ENCODE measurements at places on chromosomes 5 and 9. TPM values are rescaled to one million over a fixed set of nuclear protein-coding genes. Genes with fewer than 3 reads are reported as not detected.
A peak's percentile ranks its signal among the peaks of the same experiment; 100 is the strongest.

GRCh38 chr5:150289551-150290390 lies at the start of gene CAMK2A:
Gene CAMK2A (minus strand): TSS chr5:150289773. CDS start chr5:150289625, 148 bp downstream.
- DNase-seq, result no peak

- no peak for DNase-seq
Measured at GRCh38 chr9:5840788-5841187, 7.9 kb upstream of the ERMP1 start.

- no peak for DNase-seq
Measured at GRCh38 chr9:125890826-125891225, 143.7 kb downstream of the PBX3 start.

- DNase-seq, result no peak
Measured at GRCh38 chr9:81393985-81394811, 295.1 kb downstream of the TLE1 start.

DNA sequence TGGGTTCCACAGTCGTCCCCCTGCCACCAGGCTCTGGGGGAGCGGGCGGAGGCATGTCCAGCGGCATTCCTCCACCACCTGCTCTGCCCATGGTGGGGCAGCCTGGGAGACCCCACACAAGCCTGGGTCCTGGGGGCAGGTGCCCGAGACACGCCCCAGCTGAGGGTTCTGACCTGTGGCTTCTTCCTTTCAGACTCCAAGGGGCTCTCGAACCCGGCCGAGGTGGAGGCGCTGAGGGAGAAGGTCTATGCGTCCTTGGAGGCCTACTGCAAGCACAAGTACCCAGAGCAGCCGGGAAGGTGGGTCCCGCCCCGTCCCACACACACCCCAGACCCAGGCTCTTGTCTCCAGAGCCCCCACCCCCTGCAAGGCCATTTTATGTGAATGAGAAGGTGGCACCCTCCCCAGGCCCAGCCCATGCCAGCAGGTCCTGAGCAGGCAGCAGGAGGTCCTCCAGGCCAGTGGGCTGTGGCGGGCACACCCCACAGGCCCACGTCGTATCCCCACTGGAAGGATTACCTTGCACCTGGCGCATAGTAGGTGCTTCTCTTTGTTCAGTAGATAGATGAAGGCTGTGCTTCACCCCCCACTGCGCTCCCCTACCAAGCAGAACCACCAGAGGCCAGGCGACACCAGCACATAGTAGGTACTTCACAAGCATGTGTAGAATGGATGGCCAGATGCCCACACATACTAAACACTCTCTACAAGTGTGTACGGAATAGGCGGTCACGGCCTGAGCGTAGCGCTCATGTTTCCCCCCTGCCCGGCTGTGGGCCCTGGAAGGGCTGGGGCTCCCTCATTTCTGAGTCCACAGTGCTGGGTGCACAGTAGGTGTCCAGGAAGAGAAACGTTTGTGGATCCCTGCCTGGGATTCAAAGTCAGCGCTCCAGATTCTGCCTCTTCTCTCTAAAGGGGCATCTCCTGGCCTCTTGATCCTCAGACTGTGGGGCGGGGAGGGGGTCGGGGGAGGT lies 107.9 kb downstream of the RXRA start:
- no peak for DNase-seq

- DNase-seq, result no peak
Measured at GRCh38 chr5:38384396-38384795, 126.0 kb downstream of the EGFLAM start.

DNA sequence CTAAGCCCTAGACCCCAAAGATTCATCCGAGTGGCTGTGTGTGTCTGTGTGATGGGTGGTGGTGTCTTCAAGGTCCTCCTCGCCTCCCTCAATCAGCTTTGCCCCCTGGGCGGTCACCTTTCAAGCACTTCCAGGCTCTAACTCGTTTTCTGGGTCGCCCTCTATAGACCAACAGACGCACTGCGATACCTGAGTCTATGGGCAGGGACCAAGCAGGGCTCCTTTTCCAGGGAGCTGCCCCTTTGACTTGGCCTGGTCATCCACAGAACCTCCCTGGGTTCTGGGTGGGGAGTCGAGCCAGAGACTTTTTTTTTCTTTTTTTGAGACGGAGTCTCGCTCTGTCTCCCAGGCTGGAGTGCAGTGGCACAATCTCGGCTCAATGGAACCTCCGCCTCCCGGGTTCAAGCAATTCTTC lies 1.1 kb downstream of the SLC27A4 start:
- peak; percentile 67 for DNase-seq

DNA sequence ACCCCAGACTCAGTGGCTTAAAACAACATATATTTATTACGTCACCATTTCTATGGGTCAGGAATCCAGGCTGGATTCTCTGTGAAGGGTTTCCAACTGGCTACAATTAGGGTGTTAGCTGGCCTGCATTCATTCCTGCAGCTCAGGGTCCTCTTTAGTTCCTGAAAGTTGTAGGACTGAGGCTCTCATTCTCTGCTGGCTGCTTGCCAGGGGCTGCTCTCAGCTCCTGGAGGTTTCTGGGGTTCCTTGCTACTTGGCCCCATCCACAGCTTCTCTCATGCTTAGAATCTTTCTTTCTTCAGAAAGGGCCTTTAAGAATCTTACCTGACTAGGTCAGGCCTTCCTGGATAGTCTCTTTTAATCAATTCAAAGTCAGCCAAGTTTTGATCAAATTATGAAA lies 424.6 kb downstream of the GADD45G start:
- no peak for DNase-seq

DNA sequence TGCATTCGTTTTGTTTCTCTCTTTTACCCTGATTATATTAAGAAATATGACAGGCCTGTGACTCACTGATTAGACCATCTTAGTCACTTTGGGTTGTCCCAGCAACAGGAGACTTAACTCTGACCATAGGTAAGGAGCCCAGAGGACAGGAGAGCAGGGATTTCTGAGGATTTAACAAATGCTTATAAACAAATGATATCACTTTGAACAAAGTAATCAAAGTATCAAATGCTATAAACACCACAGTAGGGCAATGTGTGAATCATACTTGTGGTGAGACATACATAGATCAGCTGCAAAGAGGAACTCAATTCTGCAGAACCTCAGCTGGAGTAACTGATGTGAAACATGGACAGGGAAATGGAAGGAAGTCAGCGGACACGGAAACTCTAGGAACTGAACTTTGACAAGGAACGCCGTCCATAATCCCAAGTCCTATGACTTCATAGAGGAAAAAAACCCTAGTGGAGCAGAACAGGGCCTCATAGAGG lies 190.6 kb upstream of the MSX2 start:
- DNase-seq, result no peak

DNA sequence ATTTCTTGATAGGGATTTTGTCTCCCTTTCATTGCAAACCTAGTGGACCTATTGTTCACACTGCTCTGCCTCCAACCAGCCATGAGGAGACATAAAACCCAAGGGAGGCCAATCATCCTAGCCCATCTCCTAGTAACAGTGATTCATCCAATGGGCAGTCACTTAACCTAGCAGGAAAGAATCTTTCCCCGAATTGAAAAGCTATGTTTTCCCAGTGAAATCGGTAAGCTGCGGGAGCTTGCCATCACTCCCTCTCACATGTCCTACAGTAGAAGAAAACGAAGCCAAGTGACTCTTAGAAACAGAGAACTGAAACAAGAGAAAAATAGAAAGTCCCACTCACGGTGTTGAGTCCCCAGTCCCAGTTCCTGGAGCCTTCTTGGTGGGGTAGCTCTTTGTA lies 123.3 kb downstream of the SUSD1 start:
- DNase-seq, result no peak

- no peak for DNase-seq
Measured at GRCh38 chr5:141685591-141685990, 3.6 kb upstream of the ARAP3 start.

LVRN gene
- total RNA-seq, result 1.3 TPM

C9 gene
- total RNA-seq, result not detected

Data from Right ventricle myocardium inferior (tissue), 1 donor.